ENCODE measurements at places on chromosomes 16 and 17.

GRCh38 chr17:8153525-8153956, 1.3 kb upstream of the PER1 start:
- no peak for DNase-seq

DNA sequence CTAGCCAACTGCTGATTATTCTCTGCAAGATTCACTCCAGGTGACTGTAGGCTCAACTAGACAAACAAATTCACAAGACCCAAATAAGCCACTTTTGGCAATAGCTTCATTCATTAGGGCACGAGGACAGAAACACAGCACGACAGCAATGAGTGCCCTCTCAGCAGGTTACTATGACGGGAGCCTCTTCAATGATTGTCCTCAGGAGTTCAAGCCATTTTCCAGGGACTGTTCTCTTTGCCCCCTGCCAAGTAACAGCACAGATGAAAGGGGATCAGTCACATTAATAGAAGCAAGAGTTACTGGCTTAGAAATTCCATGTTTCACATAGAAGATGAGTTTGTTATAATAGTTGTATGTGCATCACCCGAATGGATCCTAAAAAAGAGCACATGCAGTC, 712.2 kb downstream of the CDH8 start:
- no peak for DNase-seq

DNA sequence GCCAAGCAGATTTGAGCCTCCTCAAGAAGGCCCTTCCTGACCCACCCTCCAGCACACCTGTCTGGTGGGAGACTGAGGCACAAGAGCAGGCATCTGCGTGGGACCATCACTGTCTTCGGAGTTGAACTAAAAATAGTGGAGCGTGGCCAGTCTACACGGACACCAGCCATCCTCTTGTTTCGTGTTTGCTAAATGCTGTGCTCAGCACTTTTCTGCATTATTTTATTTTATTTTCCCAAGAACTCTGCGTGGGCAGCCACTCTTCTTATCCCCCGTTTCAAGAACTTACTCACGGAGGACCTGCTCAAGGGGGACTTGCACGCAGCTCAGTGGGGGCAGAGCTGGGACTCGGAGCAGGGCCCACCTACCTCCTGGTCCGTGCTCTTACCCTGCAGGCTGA, 60.8 kb downstream of the SOCS3 start:
- no peak for DNase-seq

GRCh38 chr16:83365166-83365565, 442.6 kb upstream of the HSBP1 start:
- no peak for DNase-seq

DNA sequence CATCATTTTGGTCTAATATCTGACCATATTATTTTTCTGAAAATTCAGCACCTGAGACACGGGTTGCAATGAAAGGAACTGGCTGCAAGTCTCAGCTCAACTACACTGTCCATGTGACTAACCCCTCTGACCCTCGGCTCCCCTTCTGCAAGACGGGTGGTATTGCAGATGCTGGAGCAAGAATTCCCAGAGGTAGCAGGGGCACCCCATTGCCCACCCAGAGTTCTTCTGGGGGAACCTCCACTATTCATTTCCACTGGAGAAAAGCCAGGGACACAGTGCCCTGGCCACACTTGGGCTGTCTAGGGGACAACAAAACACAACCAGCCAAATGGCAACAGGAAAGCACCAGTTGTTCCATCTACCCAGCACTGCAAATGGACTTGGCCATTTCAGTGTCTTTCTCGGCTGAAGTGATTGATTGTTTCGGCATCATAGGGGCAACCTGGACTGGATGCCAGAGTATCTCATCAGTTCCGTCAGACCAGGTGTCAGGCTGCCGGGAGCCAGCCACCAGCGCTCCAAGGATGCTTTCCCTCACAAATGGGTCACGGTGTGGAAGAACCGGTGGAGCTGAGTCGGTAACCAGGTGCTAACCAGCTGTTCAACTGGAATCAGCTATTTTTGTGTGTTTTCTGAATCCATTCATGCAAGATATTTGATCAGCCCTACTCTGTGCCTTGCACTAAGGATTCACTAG, 58.1 kb downstream of the C16orf78 start:
- DNase-seq = no peak

DNA sequence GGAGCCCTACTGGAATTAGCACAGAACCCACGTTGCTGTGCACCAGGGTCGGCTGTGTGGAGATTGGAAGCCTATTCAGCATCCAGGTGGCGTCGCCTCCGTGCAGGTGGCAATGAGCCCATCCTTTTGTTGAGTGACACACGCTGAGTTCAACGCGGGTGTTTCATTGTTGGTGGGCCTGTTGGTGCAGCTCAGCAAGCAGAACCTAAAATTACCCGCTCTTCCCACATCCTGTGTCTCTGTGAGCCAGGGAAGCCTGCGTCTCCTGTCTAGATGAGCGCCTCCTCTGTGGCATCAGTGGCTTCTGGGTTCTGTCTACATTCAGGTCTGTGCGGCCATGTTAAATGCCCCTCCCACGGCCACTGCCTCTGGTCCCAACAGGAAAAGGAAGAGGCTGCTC, 14.5 kb downstream of the CD2BP2 start:
- DNase-seq = no peak

- DNase-seq = no peak
Measured at GRCh38 chr16:82935766-82936165, 309.0 kb downstream of the CDH13 start.

DNA sequence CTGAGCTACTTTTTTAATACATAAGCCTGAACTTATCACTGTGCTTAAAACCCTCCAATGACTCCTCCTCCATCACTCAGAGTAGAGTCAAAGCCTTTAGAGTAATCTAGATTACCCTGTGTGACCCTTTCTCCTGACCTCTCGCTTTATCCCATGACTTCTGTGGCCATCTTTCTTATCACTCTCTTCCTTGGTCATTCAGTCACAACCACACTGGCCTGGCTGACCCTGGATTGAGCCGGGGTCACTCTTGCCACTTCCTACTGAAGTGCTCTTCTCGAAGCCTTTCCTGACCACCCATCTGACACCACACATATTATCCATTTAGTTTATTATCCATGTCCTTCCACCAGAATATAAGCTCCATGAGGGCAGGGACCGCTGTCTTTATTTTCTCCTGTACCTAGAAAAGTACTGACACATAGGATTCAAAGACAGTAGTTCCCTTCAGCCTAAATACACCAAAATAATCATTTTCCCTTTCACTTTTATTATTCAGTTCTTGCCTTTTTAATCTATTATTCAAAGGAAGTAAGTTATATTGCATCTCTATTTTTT, 28.0 kb upstream of the ABCA9 start:
- DNase-seq = no peak

DNA sequence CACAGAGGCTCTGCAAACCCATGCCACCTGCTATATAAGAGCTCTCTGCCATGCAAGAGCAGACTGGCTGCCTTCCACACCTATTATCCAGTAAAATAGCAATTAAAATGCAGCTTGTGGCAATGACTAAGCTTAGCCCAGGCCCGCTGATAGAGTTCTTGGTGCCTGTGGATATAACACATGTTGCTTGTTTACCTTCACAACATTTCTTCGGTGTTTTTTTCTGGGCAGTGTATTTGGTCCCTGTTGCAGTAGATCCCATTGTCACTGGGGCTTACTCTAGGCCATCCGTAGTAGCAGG, 63.5 kb downstream of the SPECC1 start:
- DNase-seq = no peak

- no peak for DNase-seq
Measured at GRCh38 chr17:44335968-44336367, 9.1 kb upstream of the GRN start.

GRCh38 chr17:62110923-62111484, 45.9 kb upstream of the MED13 start:
- DNase-seq = no peak

- DNase-seq = no peak
Measured at GRCh38 chr17:17560975-17561374, 30.5 kb downstream of the PEMT start.

DNA sequence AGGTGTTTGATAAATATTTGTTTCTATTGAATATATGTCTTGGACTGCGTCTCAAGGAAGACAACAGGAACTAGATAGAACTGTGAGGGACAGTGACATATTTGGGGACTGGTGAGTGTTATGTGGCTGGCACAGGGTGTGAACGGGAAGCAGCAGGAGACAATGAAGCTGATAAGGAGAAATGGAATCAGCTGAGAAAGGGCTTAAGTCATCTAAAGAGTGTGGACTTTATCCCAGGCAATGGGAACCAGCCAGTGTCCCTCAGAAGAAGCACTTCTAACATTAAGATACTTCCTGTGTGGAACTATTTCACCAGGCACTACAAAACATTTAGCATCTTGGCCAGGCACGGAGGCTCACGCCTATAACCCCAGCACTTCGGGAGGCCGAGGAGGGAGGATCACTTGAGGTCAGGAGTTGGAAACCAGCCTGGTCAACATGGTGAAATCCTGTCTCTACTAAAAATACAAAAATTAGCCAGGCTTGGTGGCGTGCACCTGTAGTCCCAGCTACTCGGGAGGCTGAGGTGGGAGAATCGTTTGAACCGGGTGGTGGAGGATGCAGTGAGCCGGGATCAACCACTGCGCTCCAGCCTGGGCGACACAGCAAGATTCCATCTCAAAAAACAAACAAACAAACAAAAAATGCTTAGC, 41.2 kb downstream of the ARHGAP17 start:
- no peak for DNase-seq

- no peak for DNase-seq
Measured at GRCh38 chr17:44130693-44131349, 7.4 kb upstream of the HDAC5 start.

- no peak for DNase-seq
Measured at GRCh38 chr17:32875923-32876416, 954 bp downstream of the MYO1D start.

DNA sequence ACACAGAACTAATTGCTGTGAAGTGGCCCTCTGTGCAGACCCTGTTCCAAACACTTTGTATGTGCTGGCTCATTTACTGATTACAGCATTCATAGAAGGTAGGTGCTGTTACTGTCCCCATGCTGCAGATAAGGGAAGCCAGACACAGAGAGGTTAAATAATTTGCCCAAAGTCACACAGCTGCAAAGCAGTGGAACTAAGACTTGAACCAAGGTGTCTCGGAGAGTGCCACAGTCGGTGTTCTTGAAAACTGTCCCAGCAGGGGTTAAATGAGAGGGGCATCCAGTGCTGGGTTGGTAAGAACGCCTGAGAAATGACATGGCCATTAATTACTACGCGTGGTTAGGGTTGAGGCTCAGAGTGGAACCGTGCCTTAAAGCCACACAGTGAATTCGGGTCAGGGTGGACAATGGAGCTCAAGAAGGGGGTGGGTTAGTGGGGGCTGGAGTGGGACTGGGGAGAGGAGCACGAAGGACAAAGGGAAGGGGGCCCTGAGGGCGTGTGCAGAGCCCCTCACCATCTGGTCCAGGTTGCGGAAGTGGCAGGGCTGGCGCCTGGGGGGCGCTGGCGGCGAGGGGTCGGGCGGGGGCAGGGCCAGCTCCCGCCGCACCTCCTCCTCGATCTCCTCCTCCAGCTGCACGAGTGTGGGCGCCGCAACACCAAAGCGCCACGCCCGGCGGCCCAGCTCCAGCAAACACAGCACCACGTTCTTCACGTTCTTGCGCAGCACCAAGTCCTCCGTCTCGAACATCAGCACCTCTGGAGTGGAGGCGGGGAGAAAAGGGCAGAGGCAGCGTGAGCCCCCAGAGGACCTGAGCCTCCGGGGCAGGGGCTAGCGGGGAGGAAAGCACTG, 3.3 kb downstream of the GAS2L2 start:
- DNase-seq = no peak

DNA sequence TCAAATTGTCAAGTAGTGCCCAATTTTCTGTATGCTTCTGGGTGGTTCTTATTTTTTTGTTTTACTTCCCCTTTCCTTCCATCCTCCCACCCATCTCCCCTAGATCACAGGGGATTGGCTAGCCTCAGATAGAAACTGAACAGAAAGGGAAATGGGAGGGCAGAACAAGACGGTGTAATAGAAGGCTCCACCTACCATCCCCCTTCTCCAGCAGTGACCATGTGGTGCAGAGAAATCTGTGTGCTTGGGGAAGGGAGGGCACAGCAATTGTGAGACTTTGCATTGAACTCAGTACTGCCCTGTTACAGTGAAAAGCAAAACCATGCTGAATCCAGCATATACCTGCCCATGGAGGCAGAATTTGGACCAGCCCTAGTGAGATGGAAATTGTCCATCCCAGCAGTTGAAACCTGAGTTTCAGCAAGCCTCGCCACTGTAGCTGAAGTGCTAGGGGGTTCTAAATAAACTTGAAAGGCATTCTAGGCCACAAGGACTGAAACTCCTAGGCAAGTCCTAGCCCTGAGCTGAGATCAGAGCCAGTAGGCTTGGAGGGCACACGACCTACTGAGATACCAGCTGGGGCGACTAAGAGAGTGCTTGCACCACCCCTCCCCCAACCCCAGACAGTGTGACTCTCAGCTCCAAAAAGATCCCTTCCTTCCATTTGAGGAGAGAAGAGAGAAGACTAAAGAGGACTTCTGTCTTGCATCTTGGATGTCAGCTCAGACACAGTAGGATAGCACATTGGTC, 5.2 kb downstream of the SLFN11 start:
- DNase-seq = peak; percentile 83

GRCh38 chr16:68760671-68761275, 23.7 kb downstream of the CDH1 start:
- peak; percentile 79 for DNase-seq

GRCh38 chr16:81181013-81181720, 57.3 kb upstream of the BCO1 start:
- no peak for DNase-seq

DNA sequence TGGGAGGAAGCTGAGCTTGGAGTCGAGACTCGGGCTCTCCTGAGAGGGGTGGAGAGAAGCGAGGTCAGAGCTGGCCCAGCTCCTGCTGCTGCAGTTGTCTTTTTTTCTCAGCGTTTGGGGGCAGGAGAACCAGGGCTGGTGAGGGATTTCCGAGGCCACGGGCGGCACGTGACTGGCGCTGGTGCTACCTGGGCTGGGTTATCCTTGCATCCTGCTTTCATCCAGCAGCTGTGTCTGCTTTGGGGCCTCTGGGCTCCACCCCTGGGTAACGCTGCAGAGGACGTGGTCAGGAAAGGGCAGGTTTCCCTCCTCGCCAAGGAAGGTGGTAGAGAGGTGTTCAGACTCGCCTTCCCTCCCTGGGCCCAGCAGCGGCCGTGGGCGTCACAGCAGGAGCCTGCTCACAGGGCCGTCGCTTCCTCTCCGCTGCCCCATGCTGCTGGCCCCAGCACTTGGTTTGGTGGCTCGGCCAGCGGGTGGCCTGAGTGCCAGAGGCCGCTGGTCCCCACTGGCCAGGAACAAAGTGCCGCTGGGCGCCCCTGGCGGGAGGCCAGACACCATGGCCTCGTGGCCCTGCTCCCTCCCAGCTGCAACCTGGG, 22.5 kb downstream of the GSE1 start:
- no peak for DNase-seq

GRCh38 chr16:21654466-21654865, 2.1 kb upstream of the IGSF6 start:
- no peak for DNase-seq

- no peak for DNase-seq
Measured at GRCh38 chr16:4116325-4117249, at the start of gene ADCY9. Gene ADCY9 (minus strand): TSS chr16:4116442. CDS start chr16:4115442, 1,000 bp downstream.

All from GM12864 (cell line).